ENCODE measurements at places on chromosomes 7 and 10.
A peak's percentile ranks its signal among the peaks of the same experiment; 100 is the strongest.

GRCh38 chr10:101453791-101454718 lies 100.1 kb downstream of the BTRC start:
- no peak for DNase-seq

GRCh38 chr7:47326220-47326619 lies 255.7 kb downstream of the TNS3 start:
- DNase-seq: no peak

- DNase-seq: no peak
Observed at GRCh38 chr7:30466266-30466665, 12.3 kb downstream of the NOD1 start.

DNA sequence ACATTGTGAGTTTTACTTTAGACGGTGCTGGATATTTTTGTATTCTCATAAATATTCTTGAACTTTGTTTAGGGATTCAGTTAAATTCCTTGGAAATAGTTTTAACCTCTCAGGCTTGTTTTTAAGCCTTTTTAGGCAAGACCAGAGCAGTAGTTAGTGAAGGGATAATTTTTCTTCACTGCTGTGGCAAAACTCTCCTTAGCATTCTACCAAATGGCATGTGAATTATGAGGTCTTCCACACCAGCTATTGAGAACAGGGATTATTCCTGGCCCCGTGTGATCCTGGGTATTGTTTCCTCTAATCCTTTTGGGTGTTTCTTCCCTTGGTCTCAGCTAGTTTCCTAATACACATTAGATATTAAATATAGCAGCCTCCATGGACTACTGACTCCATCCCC lies 46.2 kb downstream of the CCDC71L start:
- no peak for DNase-seq

- DNase-seq: no peak
Observed at GRCh38 chr10:13560597-13560996, 26.2 kb upstream of the PRPF18 start.

- DNase-seq: no peak
Observed at GRCh38 chr7:29811586-29811985, 5.3 kb downstream of the WIPF3 start.

GRCh38 chr7:73831584-73831833 lies 713 bp downstream of the CLDN4 start:
- no peak for DNase-seq

DNA sequence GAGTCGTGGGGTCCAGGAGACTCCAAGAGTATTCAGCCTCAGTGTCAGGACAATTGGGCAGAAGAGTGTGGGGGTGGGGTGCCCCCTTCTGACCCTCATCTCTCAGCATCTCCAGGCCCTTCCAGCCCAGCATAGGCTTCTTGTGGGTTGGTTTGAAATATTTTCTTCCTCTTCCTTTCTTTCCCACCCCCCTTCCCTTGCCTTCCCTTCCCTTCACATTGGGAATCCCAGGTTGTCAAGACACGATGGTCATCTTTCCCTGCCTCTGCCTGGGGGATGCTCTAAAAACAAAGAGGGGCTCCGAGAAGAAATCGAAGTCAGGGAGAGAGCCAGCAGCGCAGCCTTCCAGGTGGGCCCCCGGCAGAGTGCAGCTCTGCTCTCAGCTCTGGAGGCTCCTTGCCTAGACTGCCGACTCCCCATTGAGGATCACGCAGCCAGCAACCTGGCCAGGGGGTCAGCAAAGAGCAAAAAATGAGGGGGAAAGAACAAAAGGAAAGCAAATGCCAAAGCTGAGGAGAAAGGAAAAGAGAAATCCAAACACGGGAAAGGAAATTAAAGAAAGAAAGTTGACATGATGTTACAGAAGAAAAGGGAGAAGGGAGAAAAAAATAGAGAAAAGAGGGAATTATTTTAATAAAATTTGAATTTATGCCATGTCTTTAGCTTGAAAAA lies 1.5 kb downstream of the PAX2 start:
- no peak for DNase-seq

- no peak for DNase-seq
Observed at GRCh38 chr10:73932620-73933112, 21.7 kb downstream of the PLAU start.

GRCh38 chr10:29740981-29741545 lies 106.3 kb upstream of the SVIL start:
- DNase-seq: no peak

- no peak for DNase-seq
Observed at GRCh38 chr10:6912929-6913328, 332.9 kb upstream of the PRKCQ start.

DNA sequence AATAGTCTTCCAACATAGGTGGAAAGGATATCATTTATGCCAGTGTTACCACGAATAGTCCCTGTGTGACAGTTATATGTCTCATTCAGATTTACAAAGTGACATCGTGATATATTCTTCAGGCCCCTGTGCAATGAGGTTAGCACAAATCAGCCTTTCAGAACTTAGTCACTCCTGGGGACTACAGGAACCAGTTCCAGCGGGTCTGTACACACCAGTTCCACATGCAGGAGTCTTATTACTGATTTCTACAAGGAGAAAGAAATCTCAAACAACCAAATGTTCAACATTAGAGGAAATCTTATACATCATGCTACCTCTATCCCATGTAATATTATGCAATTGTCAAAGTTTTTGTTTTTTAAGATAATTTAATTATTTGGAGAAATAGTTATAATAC lies 4.4 kb upstream of the WDR91 start:
- DNase-seq: no peak

DNA sequence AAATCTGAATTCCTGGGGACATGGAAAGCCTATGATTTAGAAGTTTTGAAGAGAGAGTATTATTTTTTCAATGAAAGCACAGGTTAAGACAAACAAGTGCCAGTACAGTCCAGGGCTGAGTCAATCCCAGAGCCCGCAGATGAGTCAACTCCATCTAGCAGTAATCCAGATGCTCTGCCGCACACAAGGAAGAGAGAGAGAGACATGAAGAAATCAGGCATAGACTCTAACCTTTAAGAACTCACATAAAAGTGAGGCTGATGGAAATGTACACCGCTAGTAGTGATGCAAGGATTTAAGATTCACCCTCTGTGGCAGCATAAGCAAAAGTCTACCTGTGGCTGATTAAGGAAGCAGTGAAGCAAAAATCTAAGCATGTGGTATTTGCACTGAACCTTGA lies 651.5 kb downstream of the TNS3 start:
- no peak for DNase-seq

DNA sequence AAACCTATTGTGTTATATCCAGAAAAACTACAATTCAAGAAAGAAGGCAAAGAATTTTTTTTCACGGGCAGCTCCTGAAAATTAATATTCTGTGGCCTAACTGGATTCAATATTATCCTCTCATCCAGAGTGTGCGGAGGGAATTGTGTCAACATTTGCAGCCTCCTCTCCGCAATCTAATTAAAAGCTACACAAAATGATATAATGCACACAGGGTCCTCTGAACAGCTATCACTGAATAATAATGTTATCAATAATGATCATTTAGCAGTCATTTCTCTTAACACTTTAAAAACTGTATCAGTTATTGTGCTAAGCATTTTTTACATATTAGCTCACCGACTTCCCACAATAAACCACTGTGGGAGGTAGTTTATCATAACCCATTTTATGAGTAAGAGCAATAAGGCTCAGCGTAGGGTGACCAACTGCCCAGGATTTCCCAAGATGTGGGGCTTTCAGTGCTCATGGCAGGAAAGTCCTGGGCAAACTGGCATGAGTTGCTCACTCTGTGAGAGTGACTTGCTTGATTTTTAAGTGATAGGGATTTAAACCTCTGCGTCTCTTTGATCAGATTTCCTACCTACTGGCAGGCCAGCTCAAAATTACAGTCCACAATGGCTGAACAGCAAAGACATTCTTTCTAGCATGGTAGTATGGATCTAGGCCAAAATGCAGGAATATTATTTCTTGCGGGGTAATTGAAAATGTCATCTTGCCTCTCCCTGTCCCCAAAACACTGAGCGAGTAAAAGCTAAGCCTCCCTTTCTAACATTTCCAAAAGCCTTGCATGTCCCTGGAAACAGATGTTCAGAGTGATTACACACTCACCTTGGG lies 65.7 kb downstream of the AOAH start:
- DNase-seq: no peak

GRCh38 chr10:132396494-132397035 lies 435 bp upstream of the PWWP2B start:
- DNase-seq: peak; percentile 64

GRCh38 chr10:44715136-44715535 lies 196.0 kb upstream of the TMEM72 start:
- no peak for DNase-seq

DNA sequence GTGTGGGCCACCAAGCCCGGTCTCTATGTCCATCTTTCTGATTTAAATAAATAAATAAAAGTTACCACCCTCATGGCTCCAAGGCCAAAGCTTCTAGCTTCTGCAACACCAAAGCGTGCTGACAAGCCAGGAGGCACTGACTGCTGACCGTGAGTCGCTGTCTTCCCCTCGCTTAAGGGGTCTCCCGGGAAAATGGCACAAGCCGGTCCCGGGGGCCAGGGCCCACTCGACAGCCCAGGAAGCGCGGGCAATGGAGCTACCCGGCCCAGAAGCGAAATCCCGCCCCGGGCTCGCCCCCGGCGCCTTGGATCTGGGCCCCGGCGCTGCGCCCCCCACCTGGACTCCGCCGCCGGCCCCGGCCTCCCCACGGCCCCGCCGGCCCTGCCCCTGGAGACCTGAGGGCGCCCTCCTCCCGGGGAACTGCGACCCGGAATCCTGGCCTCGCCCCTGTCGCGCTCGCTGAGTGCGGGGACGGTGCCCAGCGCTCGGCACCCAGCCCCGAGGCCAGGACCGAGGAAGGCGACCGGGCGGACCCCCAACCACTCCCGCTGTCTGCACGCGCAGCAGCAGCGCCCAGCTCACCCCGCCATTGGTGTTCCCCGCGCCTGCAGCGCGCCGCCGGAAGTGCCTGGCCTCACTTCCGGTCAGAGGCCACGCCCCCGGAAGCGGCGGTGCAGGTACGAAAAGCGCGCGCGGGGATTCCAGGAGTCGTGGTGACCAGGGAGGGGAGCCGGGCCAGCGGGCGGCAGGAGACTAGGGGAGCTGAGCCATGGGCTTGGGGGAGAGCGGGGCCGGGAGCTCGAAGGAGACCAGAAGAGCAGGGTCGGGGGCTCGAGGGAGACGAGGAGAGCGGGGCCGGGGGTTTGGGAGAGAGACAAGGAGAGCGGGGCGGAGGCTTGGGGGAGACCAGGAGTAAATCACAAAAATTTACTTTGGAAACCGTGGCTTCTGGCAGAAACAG lies at the start of the genes MRM2 and NUDT1:
MRM2 (minus strand) TSS at position 626 of the 961 bp plus-strand sequence; CDS start at position 590, 36 bp downstream.
NUDT1 (plus strand) TSS at position 647 of the 961 bp plus-strand sequence. CDS start 2,349 bp downstream, outside the sequence.
- DNase-seq: peak; percentile 87

DNA sequence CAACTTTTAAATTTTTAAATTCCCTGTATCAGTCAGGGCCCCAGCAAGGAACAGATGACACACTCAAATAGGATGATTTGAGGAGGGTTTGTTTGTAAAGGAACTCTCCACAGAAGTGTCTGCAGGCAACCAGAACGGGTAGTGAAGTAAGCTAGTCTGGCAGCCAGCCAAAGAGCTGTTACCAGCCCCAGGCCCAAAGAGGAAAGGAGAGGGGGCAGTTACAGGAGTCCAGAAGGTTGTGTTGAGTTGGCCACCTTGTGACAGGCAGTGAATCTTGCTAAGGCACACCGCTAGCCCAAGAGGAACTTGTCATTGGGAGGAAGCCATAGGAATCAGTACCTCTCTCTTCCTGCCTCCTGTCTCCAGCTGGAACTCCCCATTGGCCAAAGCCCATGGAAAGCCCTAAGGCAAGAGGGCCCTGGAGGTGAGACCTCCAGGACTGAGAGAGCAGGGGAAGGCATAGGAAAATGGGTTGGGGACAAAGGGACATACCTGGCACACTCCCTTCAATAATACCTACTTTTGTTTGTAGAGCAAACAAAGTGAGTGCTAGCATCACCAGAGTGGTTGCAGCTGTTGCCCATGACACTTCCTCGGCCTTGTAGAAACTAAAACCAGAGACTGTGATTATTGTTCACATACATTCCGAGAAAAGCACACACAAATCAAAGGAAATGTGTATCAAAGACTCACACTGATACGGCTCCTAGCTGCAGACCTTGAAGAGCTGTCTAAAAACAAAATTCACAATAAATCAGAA lies 25.4 kb upstream of the GATAD1 start:
- no peak for DNase-seq

- DNase-seq: peak; percentile 18
Observed at GRCh38 chr7:127897704-127898454, 133.4 kb downstream of the LRRC4 start.

- DNase-seq: no peak
Observed at GRCh38 chr10:114374053-114374791, 30.1 kb downstream of the AFAP1L2 start.

DNA sequence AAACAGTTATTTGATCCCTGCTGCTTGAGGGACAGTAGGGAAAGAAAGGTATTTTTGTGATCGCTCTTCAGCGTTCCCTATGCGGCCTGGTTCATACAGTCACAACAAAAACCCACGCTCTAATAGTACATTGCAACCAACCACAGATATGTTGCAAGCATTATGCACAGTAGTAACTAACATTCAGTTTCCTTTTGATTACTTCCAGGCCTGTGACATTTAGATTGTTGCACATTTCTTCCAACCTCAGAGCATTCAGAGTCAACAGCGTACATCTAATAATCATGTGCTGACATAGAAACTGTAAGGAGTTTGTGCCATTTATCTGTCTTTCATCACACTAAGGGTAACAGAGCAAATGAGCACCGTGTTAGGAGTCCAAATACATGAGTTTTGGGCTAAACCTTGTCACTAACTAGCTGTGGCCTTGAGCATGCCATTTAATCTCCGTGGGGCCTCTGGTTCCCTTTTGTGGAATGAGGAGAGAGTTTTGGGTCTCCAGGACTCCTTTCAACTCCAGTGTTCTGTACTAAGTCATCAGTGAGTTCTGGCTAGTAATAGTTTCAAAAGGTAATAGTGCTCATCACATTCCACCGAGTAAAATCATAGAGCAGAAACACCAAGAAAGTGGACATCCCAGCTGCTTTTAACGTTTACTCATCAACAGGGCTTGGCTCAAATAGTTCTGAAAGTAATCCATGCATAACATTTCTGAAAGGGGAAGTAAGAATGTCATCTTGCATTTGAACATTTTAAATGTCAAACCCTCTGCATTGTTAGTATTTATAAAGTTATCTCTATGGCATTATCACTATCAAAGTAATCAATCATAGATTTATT lies 99.0 kb upstream of the FZD1 start:
- no peak for DNase-seq

- no peak for DNase-seq
Observed at GRCh38 chr10:95503001-95503400, 58.2 kb downstream of the SORBS1 start.

DNA sequence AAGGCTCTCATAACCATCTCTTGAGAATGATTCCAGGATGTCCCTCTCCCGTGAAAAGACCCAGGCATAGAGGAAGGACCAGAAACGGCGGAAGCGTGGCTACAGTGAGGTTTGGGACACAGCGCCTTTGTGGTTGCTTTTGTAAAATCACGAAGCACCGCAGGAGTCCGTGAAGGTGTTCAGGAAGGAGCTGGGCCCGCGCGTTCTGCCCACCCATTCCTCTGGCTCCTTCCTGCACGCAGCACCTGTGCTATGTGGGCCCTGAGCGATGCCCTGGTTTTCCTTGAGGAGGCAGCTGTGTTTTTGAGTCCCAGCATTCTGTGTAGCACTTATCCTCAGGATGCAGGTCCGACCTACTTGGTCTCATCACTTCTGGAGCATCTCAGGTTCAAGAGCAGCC lies 112.8 kb downstream of the TRRAP start:
- DNase-seq: no peak

- no peak for DNase-seq
Observed at GRCh38 chr7:117427258-117427701, at the start of gene ASZ1. TSS of gene ASZ1 (minus strand) at chr7:117427493. CDS start at chr7:117427460, 33 bp downstream.

- peak; percentile 26 for DNase-seq
Observed at GRCh38 chr10:69734797-69735468, 66.8 kb upstream of the COL13A1 start.
